ENCODE measurements at places on chromosomes 4 and X.
A peak's percentile ranks its signal among the peaks of the same experiment; 100 is the strongest.

GRCh38 chrX:53089925-53090324 lies 4.0 kb upstream of the KANTR start:
- no peak for DNase-seq

DNA sequence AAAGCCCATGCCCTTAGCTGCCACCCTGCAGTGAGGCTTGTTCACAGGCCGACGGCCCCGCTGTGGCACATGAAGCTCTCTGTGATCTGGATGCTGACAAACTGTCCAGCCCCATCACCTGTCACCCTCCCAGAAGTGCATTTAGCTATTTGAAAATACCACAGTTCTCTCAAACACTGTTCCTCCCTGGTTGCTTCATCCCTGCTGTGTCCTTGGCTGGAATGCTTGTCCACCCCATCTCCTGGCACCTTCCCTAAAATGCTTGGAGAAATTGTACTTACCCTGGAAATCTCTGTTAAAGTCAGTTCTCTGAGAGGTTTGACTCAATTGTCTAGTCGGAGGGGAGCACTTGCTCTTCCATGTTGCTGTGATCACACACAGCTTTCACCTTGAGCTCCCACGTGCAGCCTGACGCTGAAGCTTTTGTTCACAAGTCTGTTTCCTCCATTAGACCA lies 10.1 kb downstream of the SYNPO2 start:
- no peak for DNase-seq

- no peak for DNase-seq
Observed at GRCh38 chr4:67658302-67658701, 42.7 kb downstream of the UBA6 start.

GRCh38 chr4:32136081-32136787 lies 1416.1 kb downstream of the PCDH7 start:
- DNase-seq, result no peak

GRCh38 chr4:67892905-67893304 lies 9.1 kb upstream of the TMPRSS11D start:
- DNase-seq, result no peak

- DNase-seq, result no peak
Observed at GRCh38 chr4:48380583-48381167, 39.3 kb downstream of the SLAIN2 start.

DNA sequence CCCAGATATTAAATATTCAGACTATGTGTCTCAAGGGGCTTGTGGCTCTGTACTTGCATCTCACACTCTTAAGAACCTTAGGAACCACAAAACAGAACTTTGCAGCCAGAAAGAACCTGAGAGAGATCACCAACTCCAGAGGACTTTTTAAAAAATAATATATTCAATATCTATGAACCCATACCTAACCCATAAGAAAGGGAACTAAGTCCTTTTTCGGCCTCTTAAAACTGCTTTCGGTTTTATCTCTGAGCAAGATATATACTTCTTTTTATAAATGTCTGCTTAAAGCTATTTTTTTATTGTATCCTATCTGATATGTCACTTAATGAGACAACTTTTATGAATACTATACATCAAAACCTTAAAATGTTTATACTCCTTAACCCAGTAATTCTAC lies 10.9 kb downstream of the SMARCA1 start:
- no peak for DNase-seq

DNA sequence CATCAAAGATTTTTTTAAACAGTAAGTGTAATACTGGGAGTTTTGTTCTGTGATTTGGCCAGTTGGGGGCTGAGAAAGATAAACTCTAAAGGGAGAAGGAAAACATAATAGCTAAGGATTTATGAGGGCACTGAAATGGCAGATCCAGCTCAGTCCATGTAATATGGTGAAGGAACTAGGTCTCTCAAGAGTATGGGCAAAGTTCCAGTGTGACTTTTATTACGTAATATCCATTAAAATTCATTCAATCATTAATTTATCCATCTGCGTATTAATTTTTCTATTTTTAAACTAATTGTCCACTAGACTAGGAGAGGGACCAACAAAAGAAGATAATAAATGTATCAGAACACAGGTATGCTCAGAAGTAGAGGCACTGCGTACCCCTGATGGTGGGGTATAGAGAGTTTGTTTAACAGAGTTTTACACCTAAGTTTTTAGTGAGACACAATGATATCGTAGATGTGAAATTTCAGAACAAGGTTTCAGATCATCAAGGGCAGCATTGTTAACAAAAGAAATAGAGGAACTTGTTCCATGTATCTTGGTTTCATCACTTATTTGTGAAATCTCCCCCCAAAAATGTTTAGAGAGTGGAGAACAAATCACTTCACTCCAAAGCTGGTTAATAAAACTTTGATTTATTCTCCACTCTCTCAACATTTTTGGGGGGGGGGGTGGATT lies 351.1 kb downstream of the GRXCR1 start:
- DNase-seq, result no peak

DNA sequence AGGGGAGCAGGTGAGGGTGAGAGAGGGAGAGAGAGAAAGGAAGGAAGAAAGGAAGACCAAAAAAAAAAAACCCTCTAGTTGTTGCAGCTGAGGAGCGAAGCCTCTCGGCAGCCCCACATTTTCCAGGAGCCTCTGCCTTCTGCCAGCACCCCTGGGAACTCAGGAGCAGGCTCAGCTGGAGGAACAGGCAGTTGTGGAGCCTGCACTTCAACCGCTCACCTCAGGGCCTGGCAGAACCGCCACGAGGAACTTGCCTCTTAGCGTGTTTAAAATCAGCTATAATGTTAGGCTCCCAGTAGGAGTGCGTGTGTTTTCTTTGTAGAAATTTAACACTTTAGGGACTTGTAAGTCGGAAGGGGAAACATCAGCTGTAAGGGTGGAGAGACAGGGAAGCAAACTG lies 65.7 kb downstream of the SEL1L3 start:
- no peak for DNase-seq

- DNase-seq, result no peak
Observed at GRCh38 chrX:107707866-107708265, 67.7 kb downstream of the TSC22D3 start.

DNA sequence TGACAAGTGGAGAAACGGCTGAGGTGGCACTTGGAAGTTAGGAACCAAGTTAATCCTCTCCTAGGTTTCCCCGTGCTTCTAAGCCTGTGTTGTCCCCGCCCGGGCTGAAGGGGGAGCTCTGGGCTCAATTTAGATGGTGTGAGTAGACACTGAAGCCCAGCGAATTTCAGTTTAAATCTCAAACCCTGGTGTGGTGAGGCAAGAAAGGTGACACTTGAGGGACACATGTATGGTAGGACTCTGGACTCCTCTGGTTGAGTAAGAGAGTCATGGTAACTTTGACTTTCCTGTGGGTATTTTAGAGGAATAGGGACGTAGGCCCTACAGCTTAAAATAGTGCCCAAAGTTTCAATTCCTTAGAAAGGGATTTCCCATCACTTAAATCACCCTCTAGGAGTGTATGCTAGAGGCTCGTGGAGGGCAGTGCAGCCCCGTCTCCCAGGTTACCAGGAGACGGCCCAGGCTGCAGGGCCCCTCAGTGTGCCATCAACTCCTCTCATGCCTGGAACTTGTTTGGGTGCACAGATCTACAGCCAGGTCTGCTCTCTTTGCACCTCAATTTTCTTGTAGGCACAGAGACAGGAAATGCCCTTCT lies 24.0 kb downstream of the HAND2 start:
- peak; percentile 33 for DNase-seq

DNA sequence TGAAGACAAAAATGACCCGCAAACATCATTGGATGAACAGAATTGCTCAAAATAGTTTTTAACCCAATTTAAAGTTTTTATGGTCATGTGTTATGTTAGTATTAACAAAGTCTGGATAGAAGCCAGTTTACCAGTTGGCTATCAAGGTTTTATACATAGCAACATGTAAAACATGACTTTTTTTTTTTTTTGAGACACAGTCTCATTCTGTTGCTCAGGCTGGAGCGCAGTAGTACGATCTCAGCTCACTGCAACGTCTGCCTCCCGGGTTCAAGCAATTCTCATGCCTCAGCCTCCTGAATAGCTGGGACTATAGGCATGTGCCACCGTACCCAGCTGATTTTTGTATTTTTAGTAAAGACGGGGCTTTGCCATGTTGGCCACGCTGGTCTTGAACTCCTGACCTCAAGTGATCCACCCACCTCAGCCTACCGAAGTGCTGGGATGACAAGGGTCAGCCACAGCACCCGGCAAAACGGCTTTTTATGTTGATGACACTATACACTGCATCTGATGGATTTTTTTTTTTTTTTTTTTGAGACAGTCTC lies 3.4 kb downstream of the SAT1 start:
- DNase-seq, result peak; percentile 24

GRCh38 chr4:183180096-183180495 lies 81.0 kb downstream of the WWC2 start:
- DNase-seq, result no peak

GRCh38 chr4:173365359-173365996 lies 5.3 kb upstream of the SAP30 start:
- DNase-seq, result no peak

- no peak for DNase-seq
Observed at GRCh38 chrX:120304256-120304655, 7.0 kb downstream of the TMEM255A start.

DNA sequence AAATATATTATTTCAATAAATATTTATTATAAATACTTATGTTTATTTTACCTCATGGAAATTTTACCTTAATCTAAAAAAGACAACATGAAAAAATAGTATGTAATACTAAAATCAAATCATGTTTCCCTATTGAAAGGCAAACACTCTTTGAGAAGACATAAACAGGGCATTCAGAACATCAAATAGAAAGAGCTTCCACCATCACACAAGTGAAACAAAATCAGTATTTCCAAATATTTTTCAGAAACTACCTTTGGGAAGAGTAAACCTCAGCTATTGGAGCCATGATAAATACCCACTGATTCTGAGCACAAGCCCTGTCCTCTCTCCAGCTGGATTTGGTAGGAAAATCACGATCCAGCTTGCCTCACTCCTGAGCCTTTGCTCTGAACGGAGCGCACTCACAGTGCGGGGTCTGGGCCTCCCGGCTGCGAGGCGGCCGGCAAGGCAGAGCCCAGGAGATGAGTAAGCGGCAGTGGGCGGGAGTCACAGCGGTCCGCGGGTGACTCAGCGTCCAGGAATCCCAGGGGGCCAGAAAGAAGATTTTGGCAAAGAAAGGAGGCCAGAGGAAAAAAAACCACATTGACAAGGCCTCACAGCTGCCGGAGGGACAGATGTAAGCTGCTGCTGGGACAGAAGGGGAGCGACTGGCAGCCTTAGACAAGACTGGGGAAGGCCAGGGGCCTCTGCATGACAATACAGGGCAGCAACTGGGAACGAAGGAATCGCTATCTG lies 14.7 kb upstream of the ANXA5 start:
- peak; percentile 96 for DNase-seq

- DNase-seq, result no peak
Observed at GRCh38 chrX:134780908-134781307, 122.6 kb upstream of the PLAC1 start.

DNA sequence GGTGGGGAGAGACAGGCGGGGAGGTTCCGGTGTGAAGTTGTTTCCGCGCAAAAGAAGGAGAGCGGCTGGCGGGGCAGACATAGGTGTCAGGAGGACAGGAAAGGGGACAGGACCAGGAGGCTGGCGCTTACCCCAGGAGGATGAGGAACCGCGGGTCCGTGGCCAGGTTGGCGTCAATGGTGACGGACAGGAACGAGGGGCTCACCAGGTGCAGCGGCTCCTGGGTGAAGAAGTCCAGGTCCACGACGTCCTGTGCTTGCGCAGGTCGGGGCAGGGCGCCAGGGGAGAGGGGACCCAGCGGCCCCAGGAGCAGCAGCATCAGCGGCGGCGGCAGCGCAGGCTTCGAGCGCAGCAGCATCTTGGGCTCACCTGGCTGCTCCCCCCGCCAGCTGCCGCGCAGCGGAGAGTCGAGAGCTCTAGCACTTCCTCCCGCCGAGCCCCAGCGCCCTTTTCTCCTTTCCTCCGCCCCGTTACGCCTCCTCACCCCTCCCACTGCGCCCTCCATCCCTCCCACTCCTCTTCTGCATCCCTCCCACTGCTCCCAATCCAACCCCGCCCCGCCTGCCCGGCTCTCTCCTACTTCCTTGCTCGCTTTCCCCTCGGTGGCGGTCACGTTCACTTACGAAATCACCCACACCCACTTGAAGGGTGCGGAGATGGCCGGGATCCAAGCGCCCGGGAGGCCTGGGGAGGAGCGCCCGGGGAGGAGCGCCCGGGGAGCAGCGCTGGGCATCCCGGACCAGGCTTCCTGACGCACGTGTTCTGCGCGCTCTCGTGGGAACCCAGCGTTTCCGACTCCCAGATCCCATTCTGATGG lies at the start of gene HPSE:
Gene HPSE (minus strand): TSS at position 424 of the 817 bp plus-strand sequence. CDS start 66 bp downstream, at position 358.
- DNase-seq, result peak; percentile 40

DNA sequence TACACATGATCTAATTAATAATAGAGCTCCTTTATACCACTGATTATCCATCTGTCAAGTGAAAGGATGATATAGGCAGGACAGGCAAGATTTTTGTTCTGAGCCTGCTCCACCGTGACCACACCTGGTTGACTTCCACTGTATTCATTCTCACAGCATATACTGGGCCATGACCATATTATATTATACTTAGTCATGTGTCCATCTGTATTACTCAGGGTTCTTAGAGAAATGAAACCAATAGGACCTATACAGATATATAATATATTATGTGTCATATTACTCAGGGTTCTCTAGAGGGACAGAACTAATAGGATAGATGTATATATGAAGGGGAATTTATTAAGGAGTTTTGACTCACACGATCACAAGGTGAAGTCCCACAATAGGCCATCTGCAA lies 675.1 kb downstream of the GRXCR1 start:
- no peak for DNase-seq

DNA sequence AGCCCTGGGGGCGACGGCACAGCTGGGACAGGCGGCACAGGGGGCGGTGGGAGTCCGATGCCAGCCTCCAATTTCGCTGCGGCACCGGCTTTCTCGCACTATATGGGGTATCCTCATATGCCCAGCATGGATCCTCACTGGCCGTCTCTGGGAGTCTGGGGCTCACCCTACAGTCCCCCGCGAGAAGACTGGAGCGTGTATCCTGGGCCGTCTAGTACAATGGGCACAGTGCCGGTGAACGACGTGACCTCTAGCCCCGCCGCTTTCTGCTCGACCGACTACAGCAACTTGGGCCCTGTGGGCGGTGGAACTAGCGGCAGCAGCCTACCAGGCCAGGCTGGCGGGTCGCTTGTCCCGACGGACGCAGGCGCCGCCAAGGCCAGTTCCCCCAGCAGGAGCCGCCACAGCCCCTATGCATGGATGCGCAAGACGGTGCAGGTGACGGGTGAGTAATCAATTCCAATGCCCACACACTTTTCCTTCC lies 500 bp downstream of the CDX4 start:
- DNase-seq, result no peak

DNA sequence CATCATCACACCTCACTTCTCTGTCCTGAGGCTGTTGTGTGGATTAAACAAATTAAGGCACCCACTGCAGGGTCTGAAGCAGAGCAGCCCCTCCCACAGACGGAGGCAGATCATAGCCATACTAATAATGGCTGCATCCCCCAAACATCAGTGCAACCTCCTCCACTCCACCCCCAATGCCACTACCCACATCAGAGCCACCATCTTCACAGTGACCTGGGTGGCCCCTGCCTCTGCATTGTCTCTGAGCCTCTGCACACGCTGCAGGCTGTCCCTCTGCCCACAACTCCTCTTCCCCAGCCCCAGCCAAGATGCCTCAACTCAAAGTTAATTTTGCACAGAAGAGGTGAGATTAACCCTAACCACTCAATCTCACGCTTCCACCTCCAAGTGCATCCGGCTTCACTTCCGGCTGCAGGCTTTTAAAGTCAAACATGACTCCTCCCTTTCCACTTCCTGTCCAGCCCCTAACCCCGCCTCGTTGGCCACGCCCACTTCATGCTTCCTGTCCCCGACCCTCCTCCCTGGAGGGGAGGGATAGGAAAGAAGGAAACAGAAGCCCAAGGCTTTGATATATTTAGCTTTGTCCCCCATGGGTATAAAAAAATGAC lies 22.7 kb downstream of the JAKMIP1 start:
- no peak for DNase-seq

GRCh38 chrX:129932016-129932820 lies 26.3 kb downstream of the UTP14A start:
- peak; percentile 73 for DNase-seq
